ENCODE measurements at places on chromosomes 11 and 22.

DNA sequence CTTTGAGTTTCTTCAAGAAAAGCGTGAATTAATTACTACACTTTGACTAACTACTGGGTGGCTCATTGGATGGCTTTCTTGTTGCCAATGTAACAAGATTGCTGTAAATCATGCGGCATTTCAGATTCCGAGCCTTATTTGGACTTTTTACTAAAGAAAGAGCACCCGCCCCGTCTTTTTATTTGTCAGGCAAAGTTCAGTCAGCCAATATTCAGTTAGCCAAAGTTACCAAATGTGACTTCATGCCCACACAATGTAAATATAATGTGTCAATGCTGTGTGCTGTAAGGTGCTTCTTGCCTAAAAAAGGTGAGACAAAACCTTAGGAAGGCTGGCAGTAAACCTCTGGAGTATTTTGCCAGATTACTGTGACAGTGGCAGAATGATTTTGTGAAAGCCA, 14.8 kb downstream of the FLI1 start:
- DNase-seq, result no peak

DNA sequence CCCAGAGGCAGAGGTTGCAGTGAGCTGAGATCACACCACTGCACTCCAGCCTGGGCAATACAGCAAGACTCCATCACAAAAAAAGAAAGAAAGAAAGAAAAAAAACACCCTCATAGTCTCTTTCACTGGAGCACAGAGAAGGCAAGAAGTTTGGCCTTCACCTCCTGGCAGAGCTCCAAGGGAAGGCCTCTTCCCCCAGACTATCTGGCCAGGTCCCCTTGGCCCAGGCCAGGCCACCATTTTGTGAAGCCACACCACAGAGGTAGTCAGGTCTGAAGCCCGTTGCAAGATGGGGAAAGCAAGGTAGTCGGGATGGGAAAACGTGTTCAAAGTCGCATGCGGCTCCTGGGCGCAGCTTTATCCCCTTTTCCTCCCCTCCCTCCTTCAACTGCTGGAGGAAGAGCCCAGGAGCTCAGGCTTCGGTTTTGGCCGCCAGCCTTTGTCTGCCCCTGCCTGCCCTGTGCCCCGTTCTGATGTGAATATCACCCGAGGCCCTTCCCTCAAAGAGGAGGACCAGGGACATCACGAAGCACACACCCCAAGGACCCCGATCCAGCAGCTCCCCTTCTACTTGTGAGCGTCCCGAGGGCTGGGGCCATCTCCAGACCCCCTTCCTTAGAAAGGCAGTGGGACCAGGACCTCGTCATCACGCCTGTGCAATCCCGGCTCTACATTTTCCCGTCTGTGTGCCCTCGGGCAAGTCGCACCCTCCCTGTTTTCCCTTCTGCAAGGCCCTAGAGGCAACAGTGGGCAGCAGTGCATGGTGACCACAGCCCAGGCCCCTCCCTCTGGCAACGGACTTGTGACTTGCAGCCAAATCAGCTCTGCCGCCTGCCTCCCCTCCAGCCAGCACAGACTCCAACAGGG, 17.7 kb downstream of the CABP7 start:
- no peak for DNase-seq

GRCh38 chr11:46263120-46263519, 14.3 kb upstream of the CREB3L1 start:
- DNase-seq, result no peak

DNA sequence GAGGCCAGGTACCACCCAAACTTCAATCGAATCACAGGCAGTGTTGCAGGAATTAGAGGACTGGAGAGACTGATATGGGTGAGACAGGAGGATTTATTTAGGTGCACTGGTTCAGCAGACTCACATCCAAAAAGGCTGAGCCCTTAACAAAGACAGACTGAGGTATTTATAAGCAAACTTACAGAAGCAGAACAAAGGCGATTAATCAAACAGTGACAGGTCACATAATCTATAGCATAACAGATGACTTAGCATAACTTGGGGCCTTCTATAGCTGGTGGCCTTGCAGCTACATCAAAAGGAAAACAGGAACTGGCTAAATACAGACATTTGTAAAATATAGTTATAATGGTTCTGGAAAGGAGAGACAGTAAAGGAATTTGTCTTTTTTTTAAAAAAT, 2.1 kb downstream of the APOBEC3B start:
- no peak for DNase-seq

DNA sequence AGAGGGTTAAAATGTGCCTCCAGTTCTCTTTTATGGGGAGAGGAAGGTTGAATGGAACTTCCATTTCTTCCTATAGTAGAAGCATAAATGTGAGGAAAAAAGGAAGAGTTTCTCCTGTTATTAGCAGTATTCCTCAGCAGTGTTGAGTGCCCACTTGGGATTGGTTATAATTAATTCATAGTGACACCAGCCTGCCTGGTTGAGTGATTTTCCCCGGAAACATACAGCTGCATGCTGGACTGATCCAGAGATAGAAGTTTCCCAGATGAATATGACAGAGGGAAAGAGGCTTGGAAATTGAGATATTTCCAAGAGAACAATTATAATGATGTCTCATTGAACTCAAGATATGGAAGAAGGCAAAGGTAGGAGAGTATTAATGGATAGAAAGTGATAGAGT, 28.3 kb downstream of the RAB39A start:
- DNase-seq, result no peak

GRCh38 chr22:30742291-30743256, 47.9 kb downstream of the OSBP2 start:
- no peak for DNase-seq
